ENCODE measurements at places on chromosomes 3 and 15. TPM values are rescaled to one million over a fixed set of nuclear protein-coding genes. Genes with fewer than 3 reads are reported as not detected.

DNA sequence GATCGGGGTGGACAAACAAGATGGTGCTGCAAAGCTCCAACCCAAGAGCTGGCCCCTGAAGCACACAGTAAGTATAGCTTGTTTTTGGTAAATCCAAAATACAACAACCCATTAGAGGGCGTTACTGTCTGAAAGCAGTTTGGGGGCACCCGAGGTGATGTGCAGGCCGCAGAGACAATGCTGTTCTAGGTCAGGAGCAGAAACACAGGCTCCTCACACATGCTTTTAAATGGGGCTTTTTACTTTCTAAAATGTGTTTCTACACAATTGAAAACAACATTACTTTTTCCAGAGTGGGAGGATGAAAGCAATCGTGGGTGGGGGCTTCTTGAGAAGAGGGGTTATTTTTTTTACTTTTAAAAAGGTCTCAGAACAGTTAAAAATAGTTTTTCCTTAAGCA lies 1029.3 kb upstream of the CFAP20DC start:
- no peaks in the 10 kb centered on the region for H3K4me1 ChIP-seq
- no peaks in the 10 kb centered on the region for H3K27me3 ChIP-seq
- no peaks in the 10 kb centered on the region for H3K36me3 ChIP-seq

DNA sequence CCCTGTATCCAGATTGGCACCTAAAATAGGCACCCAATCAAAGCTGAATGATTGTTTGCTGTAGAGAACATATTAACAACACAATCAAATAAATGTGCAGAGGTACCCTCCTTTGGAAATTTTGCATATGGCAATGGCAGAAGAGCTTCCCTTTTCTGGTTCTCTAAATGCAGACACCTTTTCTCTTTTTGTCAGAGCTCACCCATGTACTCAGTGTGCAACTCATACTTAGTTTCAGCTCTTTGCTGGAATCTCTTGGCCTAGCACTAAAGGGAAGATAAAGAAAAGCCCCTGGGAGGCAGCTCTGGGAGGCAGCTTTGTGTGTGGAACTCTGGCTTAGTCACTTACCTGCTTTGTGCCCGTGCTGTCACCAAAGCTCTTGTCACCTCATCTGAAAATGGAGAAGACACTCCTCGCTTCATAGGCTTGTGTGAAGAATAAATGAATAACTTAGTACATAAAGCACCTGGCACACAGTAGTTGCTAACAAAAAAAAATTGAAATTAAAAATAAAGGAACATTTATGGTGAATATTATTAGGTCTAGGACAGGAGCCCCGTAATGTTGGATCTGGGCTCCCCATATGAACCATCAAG lies 28.8 kb downstream of the ST6GAL1 start:
- H3K27me3 ChIP-seq, result no peaks in the 10 kb centered on the region
- no peaks in the 10 kb centered on the region for H3K4me1 ChIP-seq
- H3K27ac ChIP-seq, result no peak overlapping the region
- no peak overlapping the region for H3K4me3 ChIP-seq
- H3K36me3 ChIP-seq, result no peaks in the 10 kb centered on the region

GRCh38 chr15:26945046-26945445 lies 25.9 kb upstream of the GABRG3 start:
- no peaks in the 10 kb centered on the region for H3K36me3 ChIP-seq
- no peaks in the 10 kb centered on the region for H3K27me3 ChIP-seq

- H3K27ac ChIP-seq, result peak overlapping the region; percentile 49
- no peaks in the 10 kb centered on the region for H3K27me3 ChIP-seq
- H3K4me1 ChIP-seq, result peaks cover 4% of the 10 kb centered on the region
- no peaks in the 10 kb centered on the region for H3K36me3 ChIP-seq
These were observed 23.4 kb upstream of the GALNT15 start for GRCh38 chr3:16151109-16151508.

GRCh38 chr3:58041826-58042324 lies 33.7 kb downstream of the FLNB start:
- H3K27me3 ChIP-seq, result no peaks in the 10 kb centered on the region
- no peaks in the 10 kb centered on the region for H3K4me1 ChIP-seq
- peak overlapping the region; percentile 65 for H3K27ac ChIP-seq
- H3K36me3 ChIP-seq, result no peaks in the 10 kb centered on the region

DNA sequence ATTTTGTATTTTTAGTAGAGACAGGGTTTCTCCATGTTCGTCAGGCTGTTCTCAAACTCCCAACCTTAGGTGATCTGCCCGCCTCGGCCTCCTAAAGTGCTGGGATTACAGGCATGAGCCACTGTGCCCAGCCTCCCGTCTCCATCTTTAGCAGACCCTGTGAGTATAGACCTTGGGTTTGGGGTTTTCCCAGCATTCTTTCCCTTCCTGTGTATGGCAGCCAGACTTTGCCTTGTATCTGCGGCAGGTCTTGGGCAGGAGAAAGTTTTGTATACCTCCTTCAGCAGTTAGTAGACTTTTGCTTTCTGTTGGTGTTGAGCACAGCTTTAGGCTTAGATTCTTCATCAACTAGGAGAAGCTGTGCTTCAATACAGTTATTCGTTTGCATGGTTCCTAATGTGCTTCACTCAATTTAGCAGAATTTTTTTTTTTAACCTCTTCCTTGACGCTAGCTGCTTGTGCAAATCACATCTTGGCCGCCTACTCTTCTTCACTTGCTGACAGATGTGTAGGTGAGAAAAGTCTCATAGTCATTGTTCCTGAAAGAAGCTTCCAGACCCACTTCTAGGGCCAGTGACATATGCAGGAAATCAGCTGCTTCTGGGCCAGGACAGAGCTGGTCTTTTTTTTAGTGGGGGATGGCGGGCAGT lies 38.4 kb downstream of the MAP2K1 start:
- no peaks in the 10 kb centered on the region for H3K4me1 ChIP-seq
- no peaks in the 10 kb centered on the region for H3K36me3 ChIP-seq
- DNase-seq, result no peak
- no peaks in the 10 kb centered on the region for H3K27me3 ChIP-seq
- no peak overlapping the region for H3K4me3 ChIP-seq
- no peak overlapping the region for H3K27ac ChIP-seq

GRCh38 chr15:24933716-24934115 lies 21.1 kb upstream of the SNRPN start:
- DNase-seq, result no peak
- H3K27me3 ChIP-seq, result no peaks in the 10 kb centered on the region
- no peak overlapping the region for H3K4me3 ChIP-seq
- no peaks in the 10 kb centered on the region for H3K4me1 ChIP-seq

DNA sequence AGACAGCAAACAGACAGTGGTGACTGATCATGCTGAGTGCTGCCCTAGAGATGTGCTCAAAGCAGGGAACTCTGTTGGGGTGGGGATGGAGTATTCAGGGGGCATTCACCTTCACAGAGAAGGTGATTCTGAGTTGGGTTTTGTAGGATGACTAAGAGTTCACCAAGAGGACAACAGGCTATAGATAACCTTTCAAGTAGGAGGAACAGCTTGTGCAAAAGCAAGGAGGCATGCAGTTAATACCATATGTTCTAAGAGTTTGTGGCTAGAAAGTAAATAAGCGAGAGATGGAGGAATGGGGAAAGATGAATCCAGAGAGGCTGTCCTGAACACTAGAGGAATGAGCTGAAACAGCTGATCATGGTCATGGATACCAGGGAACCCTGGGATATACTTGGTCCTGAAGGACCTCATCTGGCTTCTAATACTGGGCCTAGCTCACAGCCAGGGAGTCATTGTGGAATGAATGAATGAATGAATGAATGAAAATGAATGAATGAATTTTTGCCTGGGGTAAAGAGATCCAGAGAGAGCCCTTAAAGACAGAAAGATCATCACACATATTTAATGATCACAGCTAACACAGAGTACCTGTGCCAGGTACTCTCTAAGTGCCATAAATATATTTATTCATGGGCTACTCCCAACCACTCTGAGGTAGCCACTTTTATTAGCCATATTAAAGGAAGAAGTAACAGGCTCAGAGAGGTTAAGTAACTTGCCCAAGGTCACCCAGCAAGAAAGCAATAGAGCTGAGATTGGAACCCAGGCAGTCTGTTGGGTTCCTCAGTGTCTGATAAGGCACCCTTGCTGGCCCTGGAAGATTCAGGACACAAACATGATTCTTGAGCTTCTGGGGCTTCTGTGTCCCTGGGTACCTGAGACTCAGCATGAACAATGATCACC lies 22.0 kb downstream of the SMAD6 start:
- H3K27me3 ChIP-seq, result no peaks in the 10 kb centered on the region
- H3K36me3 ChIP-seq, result no peaks in the 10 kb centered on the region
- no peak for DNase-seq
- H3K27ac ChIP-seq, result no peak overlapping the region

- peak; percentile 8 for DNase-seq
- H3K4me1 ChIP-seq, result no peaks in the 10 kb centered on the region
- no peak overlapping the region for H3K27ac ChIP-seq
- H3K4me3 ChIP-seq, result no peak overlapping the region
- no peaks in the 10 kb centered on the region for H3K36me3 ChIP-seq
These were observed 61.4 kb upstream of the KLF13 start for GRCh38 chr15:31265090-31265870.

- no peak overlapping the region for H3K27ac ChIP-seq
- H3K4me1 ChIP-seq, result no peaks in the 10 kb centered on the region
- no peaks in the 10 kb centered on the region for H3K27me3 ChIP-seq
- no peak overlapping the region for H3K4me3 ChIP-seq
- no peaks in the 10 kb centered on the region for H3K36me3 ChIP-seq
These were observed 23.5 kb upstream of the GP9 start for GRCh38 chr3:129037093-129037419.

- no peak overlapping the region for H3K27ac ChIP-seq
- no peaks in the 10 kb centered on the region for H3K27me3 ChIP-seq
- H3K4me1 ChIP-seq, result no peaks in the 10 kb centered on the region
- DNase-seq, result no peak
- H3K36me3 ChIP-seq, result no peaks in the 10 kb centered on the region
These were observed 64.7 kb downstream of the BFSP2 start for GRCh38 chr3:133464573-133464972.

DNA sequence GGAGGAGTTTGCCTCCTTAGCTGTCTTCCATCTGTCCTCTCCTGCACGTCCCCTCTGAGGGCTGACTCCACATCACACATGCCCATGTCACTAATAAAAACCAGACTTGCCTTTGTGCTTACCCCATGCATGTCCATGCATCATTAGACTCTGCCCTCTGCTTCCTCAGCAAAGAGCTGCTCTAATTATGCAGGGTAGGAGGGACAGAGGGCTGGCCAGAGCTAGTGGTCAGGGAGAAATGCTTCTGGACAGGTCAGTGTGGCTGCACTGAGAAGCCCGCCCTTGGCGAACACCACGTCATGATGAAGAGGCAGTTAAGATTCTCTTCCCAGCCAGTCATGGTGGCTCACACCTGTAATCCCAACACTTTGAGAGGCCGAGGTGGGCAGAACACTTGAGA lies 8.9 kb downstream of the CA12 start:
- no peak for DNase-seq
- H3K4me3 ChIP-seq, result no peak overlapping the region
- no peaks in the 10 kb centered on the region for H3K36me3 ChIP-seq
- H3K27me3 ChIP-seq, result no peaks in the 10 kb centered on the region
- H3K27ac ChIP-seq, result no peak overlapping the region
- peaks cover 7% of the 10 kb centered on the region for H3K4me1 ChIP-seq

GRCh38 chr3:190019844-190020243 lies 100.9 kb downstream of the P3H2 start:
- H3K27me3 ChIP-seq, result no peaks in the 10 kb centered on the region
- no peak for DNase-seq
- no peak overlapping the region for H3K4me3 ChIP-seq
- no peak overlapping the region for H3K27ac ChIP-seq
- H3K36me3 ChIP-seq, result no peaks in the 10 kb centered on the region
- H3K4me1 ChIP-seq, result no peaks in the 10 kb centered on the region

GRCh38 chr15:76626611-76627010 lies 278.5 kb downstream of the SCAPER start:
- H3K27me3 ChIP-seq, result no peaks in the 10 kb centered on the region
- no peak for DNase-seq
- H3K4me3 ChIP-seq, result no peak overlapping the region
- no peaks in the 10 kb centered on the region for H3K36me3 ChIP-seq
- H3K4me1 ChIP-seq, result no peaks in the 10 kb centered on the region

DNA sequence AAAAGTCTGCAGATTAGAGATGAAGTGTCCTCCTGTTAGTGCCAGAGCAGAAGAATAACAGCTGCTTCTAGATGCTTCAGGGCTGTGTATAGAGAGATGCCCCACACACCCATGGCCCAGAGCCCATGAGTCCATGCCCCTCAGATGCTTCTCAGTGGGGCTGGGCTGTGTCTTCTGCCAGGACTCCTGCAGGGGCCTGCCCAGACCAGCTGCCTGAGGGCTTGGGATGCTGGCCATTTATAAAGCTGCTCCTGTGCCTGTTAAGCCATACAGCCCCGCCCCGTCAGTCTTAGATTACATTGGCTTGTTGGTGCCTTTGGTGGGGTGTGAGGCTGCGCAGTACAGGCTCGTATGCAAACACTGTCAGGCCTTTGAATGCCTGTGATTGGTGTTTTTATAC lies 318.0 kb upstream of the CTDSPL start:
- no peaks in the 10 kb centered on the region for H3K4me1 ChIP-seq
- H3K4me3 ChIP-seq, result no peak overlapping the region
- no peak for DNase-seq
- H3K27ac ChIP-seq, result no peak overlapping the region
- no peaks in the 10 kb centered on the region for H3K36me3 ChIP-seq

GRCh38 chr3:134846911-134847317 lies 51.9 kb downstream of the EPHB1 start:
- no peaks in the 10 kb centered on the region for H3K4me1 ChIP-seq
- no peak for DNase-seq
- no peaks in the 10 kb centered on the region for H3K36me3 ChIP-seq
- no peaks in the 10 kb centered on the region for H3K27me3 ChIP-seq
- H3K4me3 ChIP-seq, result no peak overlapping the region
- no peak overlapping the region for H3K27ac ChIP-seq

- no peaks in the 10 kb centered on the region for H3K4me1 ChIP-seq
- no peaks in the 10 kb centered on the region for H3K36me3 ChIP-seq
- H3K27me3 ChIP-seq, result no peaks in the 10 kb centered on the region
- no peak overlapping the region for H3K4me3 ChIP-seq
- no peak for DNase-seq
These were observed 136.1 kb downstream of the FILIP1L start for GRCh38 chr3:99978221-99978620.

DNA sequence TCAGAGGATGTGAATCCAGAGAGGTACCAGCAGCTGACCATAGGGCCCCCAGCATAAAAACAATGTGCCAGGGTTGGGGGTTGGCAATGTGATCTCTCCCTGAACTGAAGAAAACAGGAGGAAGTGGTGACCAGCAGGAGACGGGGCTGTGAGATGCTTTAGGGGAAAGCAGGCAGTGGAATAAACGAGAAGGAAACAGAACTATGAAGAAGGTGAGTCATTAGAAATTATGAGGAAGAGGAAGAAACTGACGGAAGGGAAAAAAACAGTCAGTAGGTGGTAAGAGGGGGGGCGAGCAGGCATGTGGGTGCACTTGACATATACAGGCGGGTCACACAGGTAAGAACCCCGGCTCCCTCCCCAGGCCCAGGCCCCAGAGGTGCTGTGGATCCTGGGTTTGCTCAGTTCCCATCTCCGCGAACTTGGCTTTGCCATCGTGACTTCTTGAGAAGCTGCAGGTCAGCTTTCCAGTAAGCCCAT lies 42.2 kb upstream of the B3GNT5 start:
- DNase-seq, result no peak
- no peaks in the 10 kb centered on the region for H3K36me3 ChIP-seq
- no peaks in the 10 kb centered on the region for H3K27me3 ChIP-seq
- H3K4me3 ChIP-seq, result no peak overlapping the region

EDC3 gene
- 9.4 TPM for total RNA-seq

CYP11A1 gene
- not detected for total RNA-seq

CCK gene
- total RNA-seq, result not detected

EBLN2 gene
- total RNA-seq, result 4.7 TPM

INKA1 gene
- 16.7 TPM for total RNA-seq

CILP gene
- total RNA-seq, result 10.5 TPM

EPHA6 gene
- 2.7 TPM for total RNA-seq

FEZF2 gene
- not detected for total RNA-seq
